ENCODE measurements at places on chromosomes 12 and 14.

- DNase-seq = no peak
These were observed 209.0 kb downstream of the TMTC3 start for GRCh38 chr12:88351146-88351545.

DNA sequence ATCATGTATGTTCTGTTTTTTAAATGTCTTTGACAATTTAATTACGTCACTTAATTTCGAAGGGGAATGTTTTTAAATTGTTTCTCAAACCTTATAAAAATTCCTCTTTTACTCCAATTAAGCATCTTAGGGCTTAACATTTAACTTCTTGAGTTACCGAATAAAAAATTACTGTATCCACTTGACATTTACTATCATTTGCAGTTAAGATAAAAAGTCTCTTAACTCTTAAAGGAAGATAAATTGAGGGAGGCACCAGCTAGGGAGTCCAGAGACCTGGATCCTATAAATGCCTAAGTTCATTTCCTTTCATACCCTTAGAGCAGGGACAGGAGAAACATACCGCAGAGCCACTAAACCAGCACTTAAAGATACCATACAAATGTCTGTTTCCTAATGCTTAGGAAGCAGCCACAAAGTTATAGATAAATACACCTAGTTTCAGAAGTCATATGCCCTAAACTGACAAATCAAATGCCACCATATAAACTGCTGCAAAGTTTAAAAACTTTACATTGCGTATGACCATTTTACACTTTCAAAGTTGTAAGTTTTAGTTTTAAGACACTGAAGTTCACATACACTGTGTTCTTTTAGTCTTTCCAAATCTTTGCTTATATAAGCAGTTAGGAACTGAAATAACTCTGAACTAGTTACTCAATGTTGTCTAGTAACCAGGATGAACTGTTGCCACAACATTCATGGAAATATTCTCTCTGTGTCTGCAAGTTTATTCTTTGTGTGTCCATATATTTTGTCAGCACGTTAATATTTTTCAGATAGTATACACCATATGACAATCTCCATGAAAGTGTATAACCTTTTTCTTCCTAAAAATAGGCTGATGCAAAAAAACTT is 71.2 kb downstream of the GALNT4 start:
- no peak for DNase-seq

DNA sequence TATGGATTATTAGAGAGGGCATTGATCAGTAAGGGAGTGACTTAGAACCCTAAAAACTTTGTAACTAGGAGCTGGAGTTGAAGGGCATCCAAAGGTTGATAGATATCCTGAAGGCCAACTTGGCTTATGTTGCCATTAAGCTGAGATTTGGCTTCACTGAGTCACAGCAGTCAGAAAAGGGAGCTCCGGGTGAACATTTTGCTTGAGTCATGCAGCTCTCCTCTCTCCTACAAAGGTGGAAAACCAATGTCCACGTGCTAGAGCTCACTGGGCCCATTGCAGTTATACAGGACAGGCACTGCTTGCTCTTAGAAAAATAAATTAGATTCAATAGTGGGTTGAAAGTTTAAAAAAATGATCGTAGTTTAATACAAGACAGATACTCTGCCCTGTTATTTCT is 87.3 kb upstream of the LRIG3 start:
- no peak for DNase-seq

DNA sequence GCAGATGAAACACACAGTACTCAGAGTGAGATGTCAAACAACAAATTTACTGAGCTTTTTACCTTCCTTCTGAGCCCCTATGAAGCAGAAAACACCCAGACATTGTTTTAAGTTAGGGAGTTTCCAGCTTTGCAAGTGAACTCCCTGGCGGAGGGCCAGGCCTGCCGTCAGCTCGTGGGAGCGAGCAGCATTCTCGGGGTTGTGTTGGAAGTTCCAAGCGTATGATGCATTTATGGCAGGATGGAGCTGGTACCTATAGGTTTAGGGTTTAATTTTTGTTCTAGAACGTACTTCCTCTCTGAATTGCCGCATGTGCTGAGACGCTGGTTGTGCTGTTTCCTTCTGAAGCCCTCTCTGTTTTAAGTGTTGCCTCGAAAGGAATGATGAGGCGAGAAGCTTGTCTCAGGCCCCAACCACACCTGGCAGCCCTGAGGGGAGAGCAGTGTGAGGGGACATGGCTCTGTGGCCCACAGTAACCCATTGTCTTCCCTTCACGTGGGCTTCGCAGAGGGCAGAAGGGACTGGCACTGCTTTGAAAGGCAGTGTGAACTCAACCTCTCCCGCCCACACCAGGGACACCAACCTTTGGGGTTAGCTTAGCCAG is 76.6 kb downstream of the SSPN start:
- DNase-seq = no peak

DNA sequence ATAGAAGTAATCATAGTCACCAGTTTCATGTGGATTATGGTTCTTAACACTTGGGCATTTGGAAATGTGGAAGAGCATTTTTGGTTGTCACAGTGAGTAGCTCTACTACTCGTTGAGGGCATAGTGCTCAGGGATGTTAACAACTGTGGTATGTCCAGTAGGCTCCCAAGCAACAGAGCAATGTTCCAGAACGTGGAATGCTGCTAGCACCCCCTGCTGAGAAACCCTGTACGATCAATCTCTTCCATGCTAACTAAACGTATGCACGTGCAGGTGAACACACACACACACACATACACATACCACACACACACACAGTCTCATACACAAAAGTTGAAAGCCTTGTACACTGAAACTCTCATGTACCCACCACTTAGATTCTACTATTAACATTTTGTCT is 16.6 kb upstream of the GNPTAB start:
- no peak for DNase-seq

DNA sequence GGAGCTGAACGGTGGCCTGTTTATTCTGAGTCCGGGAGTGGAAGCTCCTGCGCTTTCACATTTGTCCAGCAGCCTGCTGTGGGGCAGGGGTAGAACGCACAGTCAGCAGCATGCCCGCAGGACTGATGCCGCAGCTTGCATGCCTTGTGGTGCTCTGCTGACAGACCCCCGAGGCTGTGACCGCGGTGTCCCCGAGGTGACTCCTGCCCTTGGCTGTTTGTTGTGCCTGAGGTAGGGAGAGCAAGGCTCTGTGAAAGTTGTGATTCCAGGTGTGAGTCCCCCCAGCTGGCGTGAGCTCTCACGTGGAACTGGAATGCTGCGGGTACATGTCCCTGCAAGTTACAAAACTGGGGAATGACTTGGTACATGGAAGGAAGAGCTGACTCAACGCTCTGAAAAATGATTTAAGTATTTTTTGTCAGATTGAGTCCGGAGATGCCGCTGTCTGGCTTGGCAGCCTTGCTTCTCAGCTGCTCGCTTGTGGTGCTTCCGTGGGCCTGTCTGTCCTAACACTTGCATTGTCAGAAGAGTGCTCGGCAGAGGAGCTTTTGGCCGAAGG is 18.1 kb downstream of the MLXIP start:
- DNase-seq = peak; percentile 39

DNA sequence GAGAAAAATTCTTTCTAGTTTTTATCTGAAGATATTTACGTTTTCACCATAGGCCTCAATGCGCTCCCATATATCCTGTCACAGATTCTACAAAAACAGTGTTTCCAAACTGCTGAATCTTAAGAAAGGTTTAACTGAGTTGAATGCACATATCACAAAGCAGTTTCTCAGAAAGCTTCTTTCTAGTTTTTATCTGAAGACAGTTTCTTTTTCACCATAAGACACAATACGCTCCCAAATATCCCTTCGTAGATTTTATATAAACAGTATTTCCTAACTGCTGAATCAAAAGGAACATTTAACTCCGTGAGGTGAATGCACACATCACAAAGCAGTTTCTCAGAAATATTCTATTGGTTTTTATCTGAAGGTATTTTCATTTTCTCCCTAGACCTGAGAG is 385.5 kb downstream of the ALG10 start:
- no peak for DNase-seq

- DNase-seq = peak; percentile 75
These were observed 1.1 kb downstream of the DIP2B start for GRCh38 chr12:50505675-50506530.

- DNase-seq = no peak
These were observed 100.4 kb downstream of the HMGA2 start for GRCh38 chr12:65924716-65925115.

GRCh38 chr12:53659571-53659981 is 16.3 kb downstream of the ATP5MC2 start:
- no peak for DNase-seq

- DNase-seq = no peak
These were observed 84.5 kb upstream of the CDKN3 start for GRCh38 chr14:54312166-54312801.
